ENCODE measurements at places on chromosomes 1 and 21.

DNA sequence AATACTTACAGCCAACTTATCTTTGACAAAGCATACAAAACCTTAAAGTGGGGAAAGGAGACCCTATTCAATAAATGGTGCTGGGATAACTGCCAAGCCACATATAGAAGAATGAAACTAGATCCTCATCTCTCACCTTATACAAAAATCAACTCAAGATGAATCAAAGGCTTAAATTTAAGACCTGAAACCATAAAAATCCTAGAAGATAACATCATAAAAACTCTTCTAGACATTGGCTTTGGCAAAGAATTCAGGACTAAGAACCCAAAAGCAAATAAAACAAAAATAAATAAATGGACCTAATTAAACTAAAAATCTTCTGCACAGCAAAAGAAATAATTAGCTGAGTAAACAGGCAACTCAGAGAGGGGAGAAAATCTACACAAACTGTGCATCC is 335.6 kb upstream of the PBX1 start:
- no peak for DNase-seq

DNA sequence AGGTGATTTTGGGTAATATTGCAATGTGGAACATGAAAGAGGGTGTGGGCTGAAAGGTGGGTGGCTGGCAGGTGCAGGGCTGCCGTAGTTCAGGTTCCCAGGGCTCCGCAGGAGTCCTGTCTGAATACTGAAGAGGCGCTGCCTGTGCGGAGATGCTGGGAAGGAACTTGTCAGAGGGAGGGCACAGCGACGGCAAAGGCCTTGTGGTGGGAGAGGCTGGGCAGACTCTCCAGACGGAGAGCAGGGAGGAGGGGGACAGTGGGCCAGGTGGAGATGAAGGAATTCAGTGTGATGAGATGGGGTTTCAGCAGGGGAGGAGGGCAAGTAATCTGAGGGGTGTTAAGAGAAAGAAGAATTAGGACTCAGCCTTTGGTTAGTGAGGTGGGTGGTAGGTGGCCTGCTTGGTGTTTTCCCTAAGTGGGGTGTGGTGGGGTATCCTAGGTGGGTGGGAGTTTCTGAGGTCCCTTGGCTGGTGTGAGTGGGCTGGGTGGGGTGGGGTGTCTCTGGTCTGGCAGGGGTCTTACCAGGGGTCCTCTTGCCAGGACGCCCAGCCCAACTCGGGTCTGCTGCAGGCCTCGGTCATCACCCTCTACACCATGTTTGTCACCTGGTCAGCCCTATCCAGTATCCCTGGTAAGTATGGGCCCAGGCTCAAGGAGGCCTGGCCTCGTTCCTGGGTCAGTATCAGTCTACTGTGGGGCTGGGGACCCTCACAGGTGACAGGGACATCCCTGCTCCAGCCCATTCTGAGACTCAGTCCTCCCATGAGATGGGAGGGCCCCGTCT is 15.6 kb downstream of the SERINC2 start:
- no peak for DNase-seq

GRCh38 chr1:197042676-197043341 is 24.3 kb downstream of the F13B start:
- no peak for DNase-seq

- no peak for DNase-seq
These were observed 101.3 kb upstream of the ARTN start for GRCh38 chr1:43832255-43832654.

DNA sequence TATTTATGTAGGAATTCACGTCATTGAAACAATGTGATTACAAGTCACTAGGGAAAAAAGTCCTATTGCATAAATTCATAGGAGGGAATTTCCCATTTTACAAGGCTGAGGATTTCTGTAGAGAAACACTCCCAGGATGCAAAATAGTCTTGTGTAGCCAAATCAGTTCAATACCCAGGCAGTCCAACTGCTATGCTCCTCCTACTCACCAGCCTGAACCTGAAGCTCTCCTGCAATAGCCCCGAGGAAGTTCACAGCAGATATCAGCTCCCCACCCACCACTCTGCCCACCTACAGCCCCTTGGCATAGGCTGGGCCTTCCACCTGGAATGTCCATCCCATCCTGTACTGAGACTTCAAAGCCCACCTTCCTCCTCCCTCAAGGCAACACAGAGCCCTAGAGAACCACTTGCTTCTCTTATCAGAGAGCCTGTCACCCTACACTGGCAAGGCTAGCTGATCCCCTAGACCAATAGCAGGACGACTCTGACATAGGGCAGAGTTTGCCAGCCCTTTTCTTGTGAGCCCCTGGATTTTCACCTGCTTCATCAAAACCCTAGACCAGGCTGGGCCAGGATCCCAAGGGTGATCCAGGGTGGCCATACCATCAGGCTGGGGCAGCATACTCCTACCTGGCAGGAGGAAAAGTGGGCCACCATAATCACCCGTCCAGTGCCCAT is 1.5 kb downstream of the LSS start:
- no peak for DNase-seq

- no peak for DNase-seq
These were observed 47.5 kb downstream of the ROR1 start for GRCh38 chr1:63821091-63822005.

GRCh38 chr1:42913426-42914091 is 45.1 kb downstream of the SLC2A1 start:
- no peak for DNase-seq

- DNase-seq = no peak
These were observed 49.1 kb upstream of the LRRC3 start for GRCh38 chr21:44405948-44406872.
